ENCODE measurements at places on chromosomes 1 and 21.

- DNase-seq, result no peak
Measured at GRCh38 chr1:11984121-11984520, 3.9 kb downstream of the MFN2 start.

DNA sequence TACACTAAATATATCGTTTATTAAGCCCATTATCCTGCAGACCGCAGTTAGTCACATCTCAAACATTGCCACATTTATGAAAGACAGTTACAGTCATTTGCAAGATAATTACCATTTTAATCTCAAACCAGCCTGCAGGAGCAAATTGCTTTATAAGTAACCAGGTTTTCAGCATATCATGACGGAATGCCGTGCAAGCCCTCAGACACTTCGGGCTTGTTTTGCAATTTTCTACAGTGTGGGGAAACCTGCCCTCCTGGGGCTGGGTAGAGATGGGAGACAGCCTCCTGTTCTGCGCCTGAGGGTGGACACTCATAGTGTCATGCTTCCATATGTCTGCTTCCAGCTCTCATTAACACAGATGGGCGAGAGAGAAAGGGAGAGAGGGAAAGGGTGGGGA lies 563.9 kb downstream of the NPHP4 start:
- DNase-seq, result no peak

- DNase-seq, result peak; percentile 89
Measured at GRCh38 chr1:215114154-215114933, 31.8 kb downstream of the KCNK2 start.

DNA sequence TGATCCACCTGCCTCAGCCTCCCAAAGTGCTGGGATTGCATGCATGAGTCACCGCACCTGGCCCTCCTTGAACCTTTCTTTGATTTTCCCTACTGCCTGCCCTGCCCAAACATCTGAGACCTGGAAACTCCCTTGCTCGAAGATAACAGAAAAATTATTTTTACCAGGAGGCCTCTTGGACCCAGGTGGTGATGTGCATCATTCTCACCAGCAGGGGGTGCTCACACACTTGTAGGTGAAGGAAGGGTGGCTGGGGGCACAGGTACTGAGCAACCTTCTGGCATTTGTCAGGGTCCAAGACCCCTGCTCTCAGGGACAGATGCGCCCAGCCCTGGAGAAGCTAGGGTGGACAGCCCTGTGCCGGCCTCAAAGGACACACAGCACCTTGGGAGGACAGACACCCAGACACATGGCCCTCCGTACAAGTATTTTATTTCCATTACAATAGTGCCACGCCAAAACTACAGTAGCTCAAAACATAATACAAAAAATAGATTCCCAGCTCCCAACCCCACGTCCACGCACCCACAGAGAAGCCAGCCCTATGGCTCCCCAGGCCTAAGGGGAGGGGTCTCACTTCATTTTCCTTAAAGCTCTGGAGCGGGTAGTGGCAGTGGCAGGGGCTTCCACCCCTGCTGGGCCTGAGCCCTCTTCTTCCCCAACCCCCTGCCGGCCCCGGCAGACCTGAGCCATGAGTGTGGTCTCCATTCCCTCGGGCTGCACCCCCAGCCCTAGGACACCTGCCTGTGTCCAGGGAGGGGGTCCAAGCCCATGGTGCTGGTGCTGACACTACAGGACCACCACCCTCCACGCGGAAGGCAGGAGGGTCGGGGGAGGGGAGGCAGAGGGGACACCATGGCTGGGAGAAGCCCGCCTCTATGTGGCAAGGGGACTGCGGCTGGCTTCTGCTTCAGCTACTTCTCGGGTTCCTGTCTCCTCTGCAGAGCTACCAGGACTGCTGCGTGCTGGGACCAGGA lies 40.4 kb upstream of the EIF4G3 start:
- DNase-seq, result peak; percentile 24

- no peak for DNase-seq
Measured at GRCh38 chr21:44310628-44311507, 11.0 kb downstream of the PFKL start.

DNA sequence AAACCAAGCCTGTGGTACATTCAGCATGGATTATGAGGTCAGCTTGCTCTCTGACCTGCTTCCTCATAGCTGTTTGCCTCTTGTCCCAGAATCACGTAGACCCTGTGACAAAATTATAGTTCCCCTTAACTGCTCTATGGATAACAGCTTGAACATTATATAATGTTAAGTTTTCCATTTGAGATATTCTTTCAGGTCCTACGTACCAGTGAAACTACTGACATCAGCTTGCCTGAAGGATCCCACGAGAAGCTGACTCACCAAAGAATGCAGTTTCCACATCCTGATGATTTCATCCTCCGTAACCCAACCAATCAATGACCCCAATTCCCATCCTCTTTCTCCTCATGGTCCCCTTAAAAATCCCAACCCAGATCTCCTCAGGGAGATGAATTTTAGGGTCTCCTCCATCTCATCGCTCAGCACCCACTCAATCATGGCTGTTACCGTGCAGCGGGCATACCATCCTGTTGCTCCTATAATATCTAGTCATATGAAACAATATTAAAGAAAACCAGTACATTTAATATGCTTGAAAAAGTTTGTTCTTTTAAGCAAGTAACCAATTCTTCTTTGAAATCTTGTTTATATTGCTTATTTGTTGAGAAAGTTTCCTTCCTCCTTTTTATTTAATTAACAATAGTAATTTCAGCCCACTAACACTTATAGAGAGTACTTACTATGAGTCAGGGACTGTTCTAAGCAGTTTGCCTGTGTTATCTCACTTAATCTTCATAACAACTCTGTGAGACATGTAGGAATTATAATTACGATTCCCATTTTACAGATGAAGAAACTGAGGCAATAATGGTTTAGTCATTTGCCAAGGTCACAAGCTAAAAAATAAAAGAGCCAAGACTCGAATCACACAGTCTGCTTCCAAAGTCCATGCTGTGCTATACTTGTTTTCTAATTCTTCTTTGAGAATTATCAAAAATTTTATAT lies 27.4 kb downstream of the CHML start:
- DNase-seq, result peak; percentile 82

DNA sequence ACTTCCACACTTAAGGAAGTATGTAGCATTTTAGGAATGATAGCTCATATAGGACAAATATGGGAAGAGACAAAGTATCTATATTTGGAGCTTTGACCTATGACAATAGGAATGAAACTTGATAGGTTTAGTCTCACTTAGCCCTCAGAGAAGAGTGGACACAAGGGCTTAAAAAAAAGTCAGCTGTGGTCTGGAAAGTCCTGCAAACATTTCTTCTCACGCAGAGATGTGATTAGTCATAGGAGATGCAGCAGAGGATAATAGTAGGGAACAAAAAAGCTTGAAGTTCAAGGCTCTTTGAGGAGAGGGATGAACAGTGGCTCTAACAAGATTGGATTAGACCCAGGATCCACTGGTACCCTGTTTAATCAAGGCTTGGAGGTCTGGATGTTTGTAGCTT lies 14.8 kb upstream of the RNF220 start:
- DNase-seq, result peak; percentile 71

- DNase-seq, result no peak
Measured at GRCh38 chr1:152442301-152442700, 28.2 kb upstream of the CRNN start.

DNA sequence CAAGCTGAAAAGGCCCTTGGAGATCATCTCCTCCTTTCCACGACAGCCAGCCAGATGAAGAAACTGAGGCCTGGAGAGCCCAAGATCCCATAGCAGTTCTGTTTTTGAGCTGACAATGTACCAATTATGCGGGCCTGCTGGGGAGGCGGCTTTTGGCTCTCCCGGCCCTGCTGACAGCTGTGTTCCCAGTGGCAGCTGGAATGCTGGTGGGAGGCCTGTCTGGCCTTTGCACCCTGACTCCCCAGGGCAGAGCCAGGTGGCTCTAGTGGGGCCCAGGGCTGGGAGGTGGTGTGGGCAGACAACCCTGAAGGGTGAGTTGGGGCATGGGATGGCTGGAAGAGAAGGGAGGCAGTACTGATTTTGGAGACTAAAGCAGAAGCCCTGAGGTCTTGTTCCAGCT lies 30.7 kb upstream of the WASF2 start:
- no peak for DNase-seq

DNA sequence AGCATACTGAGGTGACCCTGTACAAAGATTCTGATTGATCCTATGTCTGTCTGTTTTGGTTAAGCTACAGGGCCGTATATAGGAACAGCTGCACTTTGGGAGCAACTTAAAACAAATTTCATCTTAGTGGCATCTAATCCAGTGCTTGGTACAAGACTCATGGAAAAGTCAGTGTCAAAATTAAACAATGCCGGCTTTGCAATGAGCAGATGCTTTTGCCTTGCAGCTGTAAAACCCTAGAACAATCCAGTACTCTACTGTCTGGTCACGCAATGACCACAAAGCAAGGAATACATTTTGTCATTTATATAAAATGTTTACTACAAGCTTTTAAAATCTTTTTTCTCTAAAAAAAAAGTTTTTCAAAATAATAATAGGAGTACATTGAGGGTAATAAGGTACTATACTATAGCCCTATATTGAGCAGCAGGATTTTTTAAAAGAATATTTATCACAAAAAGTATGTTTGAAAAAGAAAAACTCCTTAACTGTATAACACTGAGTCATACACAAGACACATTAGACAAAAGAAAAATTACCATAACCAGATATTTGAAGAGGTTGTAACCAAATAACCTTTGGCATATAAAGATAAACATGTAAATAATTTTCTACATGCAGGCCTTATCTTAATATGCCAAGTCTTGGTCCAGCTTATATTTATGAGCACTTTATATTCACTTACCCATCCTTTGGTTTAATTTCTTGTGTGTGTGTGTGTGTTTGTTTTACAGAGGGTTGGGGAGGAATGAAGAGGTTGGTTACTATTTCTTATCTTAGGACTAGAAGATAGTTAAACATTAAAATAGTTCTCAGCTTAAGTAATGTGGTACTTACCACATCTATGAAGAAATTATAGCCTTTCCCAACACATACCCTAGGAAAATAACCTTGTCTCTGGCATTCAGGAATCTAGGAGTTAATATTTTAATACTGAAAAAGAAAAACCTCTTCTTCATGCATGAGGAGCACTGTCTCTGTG lies 262.3 kb downstream of the FAF1 start:
- no peak for DNase-seq

- no peak for DNase-seq
Measured at GRCh38 chr1:48049823-48050535, 52.8 kb upstream of the TRABD2B start.

DNA sequence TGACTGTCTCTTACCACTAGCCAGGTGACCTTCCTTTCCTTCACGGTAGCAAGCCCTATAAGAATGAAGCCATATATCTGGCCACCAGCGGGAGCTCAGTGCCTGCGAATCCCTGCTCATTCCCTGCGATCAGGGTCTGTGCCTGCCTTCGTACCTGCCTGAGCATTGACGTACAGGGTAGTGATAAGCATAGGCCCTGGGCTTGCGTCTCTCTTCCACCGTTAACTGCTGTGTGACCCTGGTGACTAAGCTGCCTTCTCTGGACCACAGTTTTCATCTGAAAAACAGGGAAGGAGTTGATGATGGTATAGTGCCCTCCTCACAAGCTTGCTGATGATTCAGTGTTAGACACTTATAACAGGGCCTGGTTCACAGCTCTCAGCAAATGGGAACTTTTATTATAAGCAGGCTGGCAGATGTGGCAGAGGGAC lies 4.1 kb downstream of the ZC3H12A start:
- peak; percentile 70 for DNase-seq

- DNase-seq, result no peak
Measured at GRCh38 chr1:71101839-71102376, 21.1 kb upstream of the ZRANB2 start.

GRCh38 chr1:74618974-74619373 lies 54.6 kb downstream of the ERICH3 start:
- no peak for DNase-seq

DNA sequence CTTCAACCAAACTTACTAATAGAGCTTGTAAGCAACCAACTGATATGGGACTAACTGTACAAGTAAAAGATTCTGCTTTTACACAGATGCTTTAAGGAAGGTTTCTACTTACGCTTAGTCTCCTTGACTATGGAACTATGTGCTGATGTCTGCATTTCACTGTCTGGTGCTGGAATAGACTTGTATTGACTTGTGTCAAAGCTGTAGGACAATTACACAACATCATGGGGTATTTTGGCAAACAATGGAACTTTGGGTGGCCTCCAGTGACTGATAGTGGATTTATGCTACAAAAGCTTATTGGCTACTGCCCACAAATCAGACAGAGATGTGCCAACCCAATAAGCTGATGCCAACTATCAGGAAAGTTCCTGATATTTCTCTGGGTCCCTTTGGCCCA lies 10.6 kb downstream of the CBR1 start:
- no peak for DNase-seq

DNA sequence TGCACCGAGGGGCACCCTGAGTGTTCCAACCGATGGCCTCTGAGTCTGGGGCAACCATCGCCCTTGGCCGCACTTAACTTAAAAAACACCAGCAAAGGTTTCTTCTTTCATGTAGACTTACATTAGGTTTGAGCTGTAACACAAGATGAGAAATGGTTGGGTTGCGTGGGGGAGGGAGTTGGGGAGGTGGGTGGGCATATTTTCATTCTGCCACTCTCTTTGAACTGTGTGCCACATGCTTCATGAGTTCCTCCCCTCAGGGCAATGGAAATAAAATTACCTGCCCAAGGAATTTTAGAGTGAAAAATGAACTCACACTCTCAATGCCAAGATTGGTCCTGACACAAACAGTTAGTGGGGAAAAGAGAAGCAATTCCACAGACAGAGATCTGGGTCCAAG lies 430.1 kb upstream of the USP24 start:
- DNase-seq, result no peak

DNA sequence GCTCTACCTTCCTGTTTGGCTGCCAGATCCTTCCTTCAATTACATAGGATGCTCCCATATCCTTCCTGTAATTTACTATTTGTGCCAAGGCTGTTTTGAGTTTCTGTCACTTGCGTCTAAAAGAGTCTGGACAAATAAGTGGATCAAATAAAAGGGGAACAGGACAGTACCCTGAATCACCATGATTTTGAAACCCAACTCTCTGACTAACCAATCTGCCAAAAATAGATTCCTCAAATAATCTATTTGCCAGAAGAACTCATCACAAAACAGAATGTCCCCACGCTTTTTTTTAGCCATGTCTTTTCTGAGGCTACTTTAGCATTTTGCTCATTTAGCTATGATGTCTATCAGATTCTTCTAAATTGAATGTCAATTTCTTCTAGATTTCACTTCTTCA lies 392.6 kb downstream of the NTNG1 start:
- DNase-seq, result no peak

DNA sequence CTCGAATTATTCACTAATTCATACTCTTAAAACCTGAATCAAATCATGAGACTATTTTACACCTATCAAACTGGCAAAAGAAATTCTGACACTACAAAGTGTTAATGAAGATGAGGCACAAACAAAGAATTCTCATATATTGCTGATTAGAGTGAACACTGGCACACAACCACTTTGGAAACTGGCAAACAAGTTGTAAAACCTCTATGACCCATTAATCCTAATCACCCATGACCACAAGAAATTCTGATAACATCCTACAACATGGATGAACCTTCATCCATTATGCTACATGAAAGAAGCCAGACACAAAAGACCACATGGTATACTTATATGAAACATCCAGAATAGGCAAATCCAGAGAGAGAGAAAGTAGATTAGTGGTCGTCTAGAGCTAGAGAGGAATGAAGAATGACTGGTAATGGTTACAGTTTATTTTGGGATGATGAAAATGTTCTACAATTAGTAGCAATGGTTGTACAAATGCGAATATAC lies 8.5 kb downstream of the GPBP1L1 start:
- no peak for DNase-seq

GRCh38 chr1:31383967-31384366 lies 11.1 kb upstream of the FABP3 start:
- DNase-seq, result no peak
